T-helper 17 cell (primary cell): ENCODE measurements at places on chromosomes 7 and 10. TPM values are rescaled to one million over a fixed set of nuclear protein-coding genes. Genes with fewer than 3 reads are reported as not detected.

DNA sequence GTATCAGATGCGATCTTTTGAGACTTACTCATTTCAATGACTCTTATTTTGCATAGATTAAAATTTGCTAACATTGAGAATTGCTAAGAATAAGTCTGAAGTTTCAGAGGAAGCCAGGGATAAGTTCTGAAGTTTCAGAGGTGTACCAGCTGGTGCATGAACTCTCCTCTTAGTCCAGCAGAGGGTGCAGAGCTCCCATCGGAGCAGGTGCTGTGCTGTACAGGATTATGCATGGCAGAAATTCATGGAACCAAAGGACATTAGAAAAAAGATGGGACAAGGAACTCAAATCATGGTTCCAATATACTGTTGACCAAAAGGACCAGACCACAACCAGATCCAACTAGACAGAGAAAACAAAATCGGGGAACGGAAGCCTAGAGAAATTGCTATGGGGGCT, 41.9 kb downstream of the MGAM2 start:
- no peak for DNase-seq

DNA sequence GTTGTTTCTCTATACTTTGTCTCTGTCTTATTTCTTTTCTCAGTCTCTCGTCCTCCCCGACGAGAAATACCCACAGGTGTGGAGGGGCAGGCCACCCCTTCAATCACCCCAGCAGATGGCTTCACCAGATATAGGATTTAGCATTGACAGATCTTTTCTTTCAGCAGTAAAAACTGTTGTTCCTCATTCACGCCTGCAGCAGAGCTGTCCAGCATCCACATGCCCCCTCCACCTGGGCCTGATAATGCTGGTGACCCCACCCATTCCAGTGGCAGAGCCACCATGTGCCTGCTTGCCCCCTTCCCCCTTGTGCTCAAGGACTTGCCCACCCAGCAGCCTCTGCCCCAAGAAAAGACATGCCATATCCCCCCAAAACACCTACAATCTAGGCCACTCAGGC, 15.5 kb downstream of the FRG2B start:
- DNase-seq = no peak

DNA sequence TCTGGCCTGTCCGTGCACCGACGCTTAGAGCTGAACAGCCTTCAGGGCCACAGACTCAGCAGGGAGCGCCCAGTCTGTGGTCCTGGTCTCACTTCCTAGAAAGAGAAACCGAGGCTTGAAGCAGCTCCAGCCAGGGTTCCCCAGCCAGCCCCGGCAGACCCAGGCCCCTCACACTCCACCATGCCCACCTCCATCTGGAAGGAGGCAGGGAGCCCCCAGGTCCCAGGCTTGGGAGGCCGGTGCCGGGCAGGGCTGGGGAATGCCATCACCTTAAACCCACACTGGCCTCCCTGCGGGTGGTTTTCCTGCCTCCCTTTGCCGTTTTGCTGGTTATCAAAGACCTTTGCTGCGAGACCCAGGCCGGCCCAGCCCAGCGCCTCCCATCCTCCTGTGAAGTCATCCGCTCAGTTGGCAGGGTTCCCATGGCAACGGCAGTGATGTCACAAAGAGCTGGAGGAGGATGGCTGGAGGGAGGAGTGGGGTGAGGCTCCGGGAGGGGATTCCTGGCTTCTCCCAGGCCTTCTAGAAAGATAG, 24.0 kb downstream of the ELFN1 start:
- DNase-seq = no peak

GRCh38 chr10:74008212-74008731, 10.4 kb downstream of the VCL start:
- DNase-seq = no peak

DNA sequence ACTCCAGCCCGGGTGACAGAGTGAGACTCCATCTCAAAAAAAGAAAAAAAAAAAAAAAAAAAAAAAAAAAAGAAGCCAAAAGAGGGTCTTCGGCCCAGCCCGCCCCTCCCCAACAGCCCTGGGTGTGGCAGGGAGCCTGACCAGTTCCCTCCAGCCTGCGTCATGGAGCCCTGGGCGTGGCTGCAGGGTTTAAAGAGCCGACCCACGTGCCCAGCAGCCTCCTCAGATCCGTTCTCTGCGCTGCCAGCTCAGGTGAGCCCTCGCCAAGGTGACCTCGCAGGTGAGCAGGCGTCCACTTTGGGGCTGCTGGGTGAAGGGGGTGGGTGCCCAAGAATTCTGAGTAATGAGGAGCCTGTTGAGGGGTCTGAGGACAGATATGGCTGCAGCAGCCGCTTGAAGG, at the start of gene FXYD4:
FXYD4 (plus strand) TSS at position 219 of the 400 bp plus-strand sequence. CDS start 2,111 bp downstream, outside the sequence.
- no peak for DNase-seq

DNA sequence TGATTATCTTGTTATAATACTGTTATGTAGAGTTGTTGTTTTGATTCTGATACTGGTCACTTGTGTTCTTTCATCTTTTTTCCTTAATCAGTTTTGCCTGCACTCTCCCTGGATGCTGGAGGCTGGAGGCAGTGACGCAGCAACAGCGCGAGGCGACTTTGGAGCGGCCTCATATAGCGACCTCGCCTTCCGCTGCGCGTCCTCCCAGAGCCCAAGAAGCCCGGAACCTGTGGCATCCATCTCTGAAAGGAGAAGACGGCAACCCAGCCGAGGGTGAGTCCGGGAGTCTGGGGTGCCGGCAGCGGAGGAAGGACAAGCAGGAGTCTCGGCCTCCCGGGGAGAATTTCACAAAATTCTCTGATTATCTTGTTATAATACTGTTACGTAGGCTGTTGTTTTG, 161.2 kb downstream of the ZNF33B start:
- DNase-seq = no peak

- no peak for DNase-seq
Observed at GRCh38 chr7:97513326-97513725, 218.6 kb upstream of the TAC1 start.

- no peak for DNase-seq
Observed at GRCh38 chr10:29615195-29615594, 19.6 kb downstream of the SVIL start.

- DNase-seq = no peak
Observed at GRCh38 chr7:137838706-137839315, 8.0 kb downstream of the DGKI start.

GRCh38 chr10:132222726-132223125, 36.0 kb downstream of the DPYSL4 start:
- DNase-seq = no peak

DNA sequence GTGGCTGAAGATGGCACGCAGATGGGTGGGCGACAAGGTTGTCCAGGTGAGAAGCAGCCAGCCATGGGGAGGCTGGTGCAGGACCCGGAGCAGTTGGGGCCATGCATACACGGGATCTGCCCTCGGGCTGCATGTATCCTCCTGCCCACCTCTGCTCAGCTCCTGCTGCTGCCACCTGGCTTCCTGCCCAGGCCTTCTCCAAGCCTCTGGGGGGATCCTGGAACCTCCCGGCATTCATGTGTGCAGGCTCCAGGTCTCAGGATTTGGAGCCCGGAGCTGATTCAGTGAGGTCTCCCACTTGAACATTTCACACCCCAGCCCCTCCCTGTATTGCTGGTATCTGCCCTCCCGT, 27.0 kb downstream of the PDGFA start:
- no peak for DNase-seq

- no peak for DNase-seq
Observed at GRCh38 chr7:139901056-139901795, 72.2 kb downstream of the TBXAS1 start.

GRCh38 chr7:853366-854117, 21.3 kb downstream of the SUN1 start:
- DNase-seq = no peak

- DNase-seq = no peak
Observed at GRCh38 chr7:102042016-102042656, 224.7 kb downstream of the CUX1 start.

DNA sequence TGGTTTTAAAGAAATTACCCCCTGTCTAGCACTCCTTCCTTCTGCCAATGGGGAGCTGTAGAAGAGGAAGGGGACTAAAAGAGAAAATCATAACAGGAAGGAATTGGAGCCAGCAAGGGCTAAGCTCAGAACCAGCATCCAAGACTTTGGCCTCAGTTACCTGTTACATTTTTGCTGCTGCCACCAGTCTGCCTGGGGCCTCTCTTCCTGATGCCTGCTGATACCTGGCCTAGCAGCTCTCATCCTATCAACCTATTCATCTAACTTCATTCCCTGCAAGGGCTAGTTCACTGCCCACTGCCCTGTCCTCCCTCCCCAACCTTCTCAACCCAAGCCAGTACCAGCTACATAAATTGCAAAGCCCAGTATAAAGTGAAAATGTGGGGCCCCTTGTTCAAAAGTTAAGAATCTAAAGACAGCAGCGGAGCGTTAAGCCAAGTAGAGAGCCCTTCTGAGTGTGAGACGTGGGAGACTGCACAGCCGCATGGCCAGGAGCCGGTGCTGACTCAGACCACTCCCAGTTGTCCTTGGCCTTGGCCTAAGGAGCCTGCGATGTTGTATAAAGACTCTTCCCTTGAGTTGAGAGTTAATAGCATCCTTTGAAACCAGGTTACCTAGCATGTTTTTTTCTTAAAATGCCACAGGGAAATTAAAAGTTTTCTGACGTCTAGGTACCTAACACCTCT, 13.2 kb upstream of the AOC1 start:
- no peak for DNase-seq

Gene HKDC1
- total RNA-seq = 8.2 TPM

Gene AZGP1
- total RNA-seq = not detected

Gene IFIT5
- total RNA-seq = 12.7 TPM

Gene ADAM22
- 2.0 TPM for total RNA-seq

Gene C10orf143
- total RNA-seq = 5.0 TPM

Gene MET
- total RNA-seq = not detected

Gene RELN
- total RNA-seq = not detected

Gene TAS2R4
- total RNA-seq = 0.37 TPM
